ENCODE measurements at places on chromosomes 6 and 20.

DNA sequence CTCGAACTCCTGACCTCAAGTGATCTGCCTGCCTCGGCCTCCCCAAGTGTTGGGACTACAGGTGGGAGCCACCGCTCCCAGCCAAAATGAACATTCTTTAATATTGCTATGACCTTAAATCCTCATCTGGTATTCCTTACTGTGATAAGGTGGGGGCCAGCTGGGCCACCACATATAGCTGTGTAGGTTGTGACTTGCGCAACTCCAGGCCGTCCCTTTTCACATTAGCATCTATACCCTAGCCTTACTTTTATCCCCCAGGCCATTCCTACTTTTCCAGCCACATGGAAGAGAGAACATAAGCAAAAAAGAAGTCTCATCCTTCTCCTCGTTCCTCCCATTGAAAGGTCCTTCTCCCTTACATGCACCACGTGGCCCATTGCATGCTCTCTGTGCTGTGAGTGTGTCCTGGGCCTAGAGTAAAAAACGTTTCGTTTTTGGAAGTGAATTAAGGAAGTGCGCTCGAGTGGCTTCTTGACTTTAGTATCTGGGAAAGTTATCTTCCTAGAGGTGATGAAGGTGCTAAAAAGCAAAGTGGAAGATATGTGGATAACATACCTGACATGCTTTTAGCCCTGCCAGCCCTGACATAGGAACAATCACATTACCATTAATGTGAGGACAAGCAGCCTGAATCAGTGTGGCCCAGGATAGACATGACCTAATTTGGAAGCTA lies 56.8 kb upstream of the KIF13A start:
- no peak for DNase-seq

DNA sequence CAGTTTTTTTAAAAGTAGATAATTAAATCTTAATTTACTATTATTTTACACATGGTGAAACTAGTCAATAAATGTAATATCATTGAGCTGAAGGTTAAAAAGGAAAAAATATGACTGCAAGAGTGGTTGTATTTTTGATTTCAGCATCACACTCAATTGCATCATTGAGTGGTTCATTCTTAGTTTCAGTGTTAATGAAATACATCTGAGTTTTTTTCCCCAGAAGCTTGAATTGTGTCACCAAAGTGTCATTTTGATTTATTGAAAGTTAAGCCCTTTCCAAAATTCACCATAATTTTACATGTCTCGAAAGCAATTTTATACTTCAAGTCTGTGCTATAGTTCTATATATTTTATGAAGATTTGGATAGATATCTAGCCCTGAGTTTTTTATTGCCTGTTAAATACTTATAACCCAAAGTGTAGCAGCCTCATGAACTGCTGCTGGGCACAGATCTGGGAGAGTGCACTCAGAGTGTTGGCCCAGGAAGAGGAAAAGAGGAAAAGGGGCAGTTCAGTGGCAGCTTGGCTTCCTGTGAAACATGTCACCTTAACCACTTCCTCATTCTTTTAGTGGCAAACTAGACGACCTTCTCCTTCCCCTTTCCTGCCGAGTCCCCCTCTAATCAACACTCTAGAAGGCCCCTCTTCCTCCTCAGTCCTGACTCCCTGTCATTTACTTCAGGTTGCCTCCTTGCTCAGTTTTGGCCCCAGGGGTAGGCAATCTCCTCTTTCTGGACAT lies 140.7 kb downstream of the ESR1 start:
- no peak for DNase-seq

GRCh38 chr6:165755583-165755982 lies 92.5 kb upstream of the PDE10A start:
- peak; percentile 38 for DNase-seq

DNA sequence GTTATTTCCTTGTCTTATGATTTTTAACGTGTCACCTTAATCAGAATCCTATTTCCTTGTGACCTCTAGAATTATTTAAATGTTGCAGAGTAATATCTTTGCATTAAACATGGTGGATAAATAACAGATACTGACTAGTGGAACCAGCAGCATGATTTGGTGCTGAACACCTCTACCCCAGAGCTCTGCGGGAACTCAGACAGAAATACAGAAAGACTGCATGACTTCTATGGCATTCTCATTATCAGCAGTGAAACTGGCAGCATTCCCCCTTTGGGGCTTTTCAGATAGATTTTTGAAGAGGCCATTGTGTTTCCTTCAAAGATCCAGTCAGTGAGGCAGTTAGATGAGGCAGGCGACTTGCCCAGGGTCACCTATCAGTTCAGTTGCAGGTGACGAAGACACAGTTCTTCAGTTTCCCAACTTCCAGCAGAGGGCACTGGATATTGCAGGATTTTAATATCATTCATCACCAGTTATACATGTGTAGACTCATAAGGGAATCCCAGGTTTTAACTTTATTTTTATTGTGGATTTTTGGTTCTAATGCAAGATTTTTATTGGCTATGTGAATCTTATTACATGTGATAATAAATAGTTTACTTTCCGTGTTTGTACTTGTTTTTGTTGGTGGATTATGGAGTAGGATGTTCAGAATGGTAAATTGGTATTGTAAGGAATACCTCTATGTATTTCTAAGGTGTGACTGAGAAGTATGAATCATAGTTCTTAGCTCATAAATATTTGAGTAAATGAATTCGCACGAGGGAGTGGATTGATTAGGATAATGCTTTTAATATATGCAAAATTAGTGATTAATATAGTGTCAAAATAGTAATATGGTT lies 81.3 kb downstream of the AFDN start:
- peak; percentile 27 for DNase-seq

GRCh38 chr6:167946007-167946406 lies 51.5 kb upstream of the KIF25 start:
- DNase-seq, result no peak

Data from H7 (cell line).